ENCODE measurements at places on chromosomes 3 and 15.

GRCh38 chr3:175546115-175546514 is 687.0 kb downstream of the NAALADL2 start:
- no peak for DNase-seq

GRCh38 chr15:67564968-67565345 is 22.5 kb downstream of the MAP2K5 start:
- DNase-seq, result no peak

DNA sequence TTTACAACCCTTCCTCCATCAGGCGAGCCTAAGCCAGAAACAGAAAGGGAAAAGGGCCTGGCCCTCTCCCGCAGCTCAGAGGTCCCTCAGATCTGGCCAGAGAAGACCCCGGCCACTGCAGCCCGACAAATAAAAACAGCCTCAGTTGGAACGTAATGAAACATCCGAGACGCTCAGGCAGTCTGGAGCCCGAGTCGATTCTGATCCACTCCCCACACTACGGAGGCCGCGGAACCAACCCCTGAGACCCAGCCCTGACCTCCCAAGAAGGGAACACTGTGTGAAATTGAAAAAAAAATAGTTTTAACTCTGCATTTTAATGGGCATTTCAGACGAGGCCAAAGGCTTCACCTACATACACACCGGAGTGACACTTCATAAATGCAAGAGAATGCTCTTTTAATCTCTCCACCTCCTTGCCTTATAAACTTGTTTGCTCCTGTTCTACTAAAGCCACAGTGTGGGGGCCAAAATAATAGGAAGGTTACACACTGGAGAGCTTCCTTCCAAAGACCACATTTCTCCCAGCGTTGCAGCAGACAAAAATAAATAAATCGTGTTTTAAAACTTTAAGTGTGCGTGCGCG is 3.7 kb downstream of the MEIS2 start:
- no peak for DNase-seq

DNA sequence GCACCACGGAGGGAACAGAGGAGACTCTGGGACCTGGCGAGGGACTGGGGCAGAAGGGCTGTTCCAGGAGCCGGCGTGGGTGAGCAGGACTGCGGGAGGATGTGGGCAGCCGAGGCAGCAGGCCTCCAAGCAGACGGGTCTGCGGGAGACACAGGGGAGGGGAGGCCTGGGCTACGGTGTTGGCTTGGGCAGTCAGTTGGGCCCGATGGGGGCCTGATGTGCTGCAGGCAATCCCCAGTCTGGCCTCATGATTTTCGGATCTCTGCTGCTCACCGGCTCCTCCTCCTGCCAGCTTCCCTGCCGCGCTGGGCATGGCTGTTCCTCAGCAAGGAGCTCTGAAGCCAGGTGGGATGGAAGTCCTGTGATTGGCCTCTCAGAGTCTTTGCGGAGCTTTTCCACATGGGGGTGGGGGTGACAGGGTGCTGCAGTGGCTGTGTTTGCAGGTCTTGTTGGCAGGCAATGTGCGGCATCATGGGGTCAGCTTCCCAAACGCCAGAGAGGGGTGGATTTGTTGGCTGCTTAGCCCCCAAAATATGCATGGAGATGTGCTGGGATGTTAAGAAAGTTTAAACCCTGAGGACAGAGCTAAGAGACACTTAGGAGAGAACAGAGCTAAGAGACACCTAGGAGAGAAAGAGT is 19.3 kb downstream of the MINAR1 start:
- DNase-seq, result no peak

- no peak for DNase-seq
Observed at GRCh38 chr3:100093831-100094230, 20.5 kb downstream of the FILIP1L start.

- DNase-seq, result peak; percentile 44
Observed at GRCh38 chr3:127750226-127751031, 71.9 kb downstream of the MGLL start.

GRCh38 chr3:8385848-8386620 is 115.6 kb upstream of the LMCD1 start:
- DNase-seq, result no peak

DNA sequence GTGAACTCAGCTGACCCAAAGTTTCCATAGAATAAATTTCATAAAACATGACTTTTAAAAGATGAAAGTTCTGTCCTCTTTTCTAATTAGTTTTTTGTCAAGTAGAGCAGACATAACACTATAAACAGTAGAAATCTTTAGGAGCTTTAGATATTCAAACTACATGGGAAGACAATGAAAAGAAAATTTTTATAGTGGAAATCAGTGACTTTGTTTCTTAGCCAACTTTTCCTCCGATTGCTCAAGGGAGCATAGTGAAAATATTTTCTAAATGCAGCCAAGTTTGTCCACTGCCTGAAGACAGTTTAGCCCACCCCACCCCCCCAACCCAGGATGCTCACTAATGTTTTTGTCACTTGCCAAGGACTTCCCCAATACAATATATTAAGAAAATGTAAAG is 114.9 kb downstream of the PLD1 start:
- DNase-seq, result no peak

- DNase-seq, result no peak
Observed at GRCh38 chr15:100334905-100335304, 6.9 kb downstream of the ADAMTS17 start.
